Activated CD8-positive, alpha-beta T cell treated with anti-CD3 and anti-CD28 coated beads for 36 hours (primary cell): ENCODE measurements at places on chromosomes 1 and 21.
A peak's percentile ranks its signal among the peaks of the same experiment; 100 is the strongest.

DNA sequence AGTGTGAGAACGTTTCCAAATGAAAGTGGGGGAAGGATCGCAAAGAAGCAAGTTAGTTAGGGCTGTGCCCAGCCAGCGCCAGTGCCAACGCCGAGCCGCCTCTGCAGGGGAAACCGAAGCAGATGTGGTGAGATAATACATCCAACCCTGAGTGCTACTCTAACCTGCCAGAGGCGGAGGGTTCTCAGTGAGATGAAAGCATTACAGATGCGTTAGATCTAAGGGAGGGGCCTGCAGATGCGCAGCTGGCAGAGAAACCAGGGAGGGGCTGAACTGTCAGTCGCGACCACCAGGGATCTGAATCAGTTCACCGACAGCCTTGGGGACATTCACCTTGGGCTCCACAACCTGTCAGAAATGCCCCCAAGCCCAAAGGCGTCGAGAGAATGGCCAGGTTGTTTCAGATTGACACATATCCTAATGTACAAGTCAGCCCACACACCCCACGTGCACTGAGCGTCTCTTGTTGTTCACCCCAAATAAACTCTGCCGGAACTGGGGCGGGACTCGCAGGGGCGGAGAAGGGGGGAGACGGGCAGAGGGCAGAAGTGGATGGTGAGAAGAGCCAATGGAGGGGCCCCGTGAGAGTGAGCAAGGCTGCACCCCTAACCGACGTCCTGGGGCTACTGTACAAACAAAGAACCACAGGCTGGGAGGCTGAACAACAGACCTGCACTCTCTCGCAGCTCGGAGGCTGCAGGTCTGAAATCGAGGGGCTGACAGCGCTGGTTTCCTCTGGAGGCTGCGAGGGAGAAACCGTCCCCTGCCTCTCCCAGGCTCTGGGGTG is 8.7 kb upstream of the UMODL1 start:
- DNase-seq: peak; percentile 95

DNA sequence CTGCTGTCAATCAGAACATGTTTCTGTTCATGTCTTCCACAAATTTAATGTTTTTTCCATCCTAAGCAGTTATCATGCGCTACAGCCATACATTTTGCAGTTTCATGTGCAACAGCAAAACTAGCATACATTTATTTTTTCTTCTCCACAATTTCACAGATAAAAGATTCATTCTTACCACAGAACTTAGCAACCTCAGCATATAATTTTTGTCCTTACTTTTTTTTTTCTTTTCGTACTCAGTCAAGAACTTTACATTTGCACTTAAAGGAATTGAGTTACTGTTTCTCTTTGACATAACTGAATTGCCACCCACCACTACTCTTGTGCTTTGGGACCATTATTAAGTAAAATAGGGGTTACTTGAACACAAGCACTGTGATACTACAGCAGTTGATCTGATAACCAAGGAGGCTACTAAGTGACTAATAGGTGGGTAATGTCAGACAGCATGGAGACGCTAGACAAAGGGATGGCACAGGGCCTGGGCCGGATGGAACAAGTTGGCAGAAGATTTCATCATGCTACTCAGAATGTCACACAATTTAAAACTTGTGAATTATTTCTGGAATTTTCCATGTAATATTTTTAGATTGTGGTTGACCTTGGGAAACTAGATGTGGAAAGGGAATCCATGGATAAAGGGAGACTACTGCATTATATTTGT is 50.2 kb upstream of the LHX8 start:
- DNase-seq: no peak

DNA sequence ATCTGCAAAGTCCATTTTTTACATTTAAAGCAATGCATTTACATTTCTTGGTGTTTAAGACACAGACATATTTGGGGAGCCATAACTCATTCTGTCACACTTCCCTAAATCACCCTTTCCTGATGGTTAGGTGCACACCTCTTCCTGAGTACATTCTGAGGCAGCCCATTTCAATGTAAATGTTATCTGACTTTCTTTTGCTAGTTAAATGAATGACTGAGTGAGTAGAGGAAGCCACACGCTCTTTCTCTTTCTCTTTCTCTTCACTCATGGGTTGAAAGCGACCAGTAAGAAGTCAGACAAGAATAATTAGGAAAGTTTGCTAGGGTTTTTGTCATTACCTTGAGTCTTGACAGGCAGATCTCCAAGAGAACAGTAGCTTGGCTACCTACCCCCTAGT is 143.1 kb downstream of the S1PR1 start:
- DNase-seq: no peak

GRCh38 chr1:41432481-41433280 is 51.8 kb downstream of the EDN2 start:
- peak; percentile 91 for DNase-seq

DNA sequence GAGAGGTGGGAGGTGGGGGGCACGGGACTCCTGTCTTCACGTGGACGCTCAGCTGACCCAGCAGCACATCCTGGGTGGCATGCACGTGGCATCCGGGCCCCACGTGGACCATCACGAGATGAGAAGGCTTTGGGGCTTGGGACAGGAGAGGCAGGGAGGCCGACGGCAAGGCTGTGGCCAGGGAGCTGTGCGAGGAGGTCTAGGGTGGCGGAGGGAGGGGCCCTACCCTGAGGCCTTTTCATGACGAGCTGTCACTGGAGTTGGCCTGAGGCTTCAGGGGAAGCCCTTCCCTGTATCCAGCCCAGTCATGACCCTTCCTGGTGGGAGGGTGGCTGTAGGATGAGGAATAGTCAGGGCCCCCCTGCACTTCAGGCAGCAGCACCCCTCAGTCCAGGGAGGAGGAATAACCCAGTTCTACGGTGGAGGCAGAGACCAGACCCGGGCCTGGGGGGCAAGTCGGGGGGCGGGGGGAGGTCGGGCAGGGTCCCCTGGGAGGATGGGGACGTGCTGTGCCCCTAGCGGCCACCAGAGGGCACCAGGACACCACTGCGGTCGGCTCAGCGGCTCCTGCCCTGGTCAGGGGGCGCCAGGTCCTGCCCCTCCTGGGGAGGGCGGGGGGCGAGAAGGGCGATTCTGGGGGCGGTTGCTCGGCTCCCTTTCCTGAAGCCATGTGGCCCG is 2.0 kb upstream of the PERM1 start:
- peak; percentile 73 for DNase-seq

DNA sequence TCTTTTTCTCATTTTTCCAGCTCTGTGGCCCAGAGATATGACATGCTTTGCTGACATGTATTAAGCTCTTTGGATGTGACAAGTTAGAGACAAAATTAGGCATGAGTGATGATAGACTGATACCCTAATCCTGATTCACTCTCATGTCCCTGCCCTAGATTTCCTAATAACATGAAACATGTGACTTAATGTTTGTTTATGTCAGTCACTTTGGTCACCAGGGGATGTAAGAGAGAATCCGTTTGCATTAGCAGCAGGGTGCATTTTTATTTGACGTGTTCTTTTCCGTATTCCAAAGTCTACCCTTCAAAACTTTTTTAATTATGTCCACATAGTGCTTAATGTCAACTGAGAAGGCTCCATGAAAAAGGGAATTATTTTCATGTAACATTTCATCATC is 192.4 kb downstream of the HMCN1 start:
- no peak for DNase-seq

DNA sequence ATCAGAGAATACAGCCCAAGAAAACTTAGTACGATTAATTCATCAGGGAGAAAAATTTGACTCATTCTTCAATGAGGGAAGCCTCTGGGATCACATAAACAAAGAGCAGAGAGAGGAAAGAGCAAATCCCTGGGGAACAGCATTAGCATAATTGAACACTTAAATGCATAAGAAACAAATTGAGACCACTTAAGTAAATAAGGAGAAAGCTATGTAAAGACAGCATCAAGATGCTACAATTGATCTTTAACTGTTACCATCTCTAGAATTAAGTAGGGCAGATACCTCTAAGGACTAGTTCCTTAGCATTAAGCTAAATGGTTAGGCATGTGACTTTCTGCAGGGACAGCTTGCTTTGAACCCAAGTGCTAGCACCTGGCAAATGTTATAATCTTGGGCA is 265.1 kb upstream of the NEGR1 start:
- no peak for DNase-seq

GRCh38 chr1:97507863-97508262 is 413.0 kb downstream of the DPYD start:
- no peak for DNase-seq

DNA sequence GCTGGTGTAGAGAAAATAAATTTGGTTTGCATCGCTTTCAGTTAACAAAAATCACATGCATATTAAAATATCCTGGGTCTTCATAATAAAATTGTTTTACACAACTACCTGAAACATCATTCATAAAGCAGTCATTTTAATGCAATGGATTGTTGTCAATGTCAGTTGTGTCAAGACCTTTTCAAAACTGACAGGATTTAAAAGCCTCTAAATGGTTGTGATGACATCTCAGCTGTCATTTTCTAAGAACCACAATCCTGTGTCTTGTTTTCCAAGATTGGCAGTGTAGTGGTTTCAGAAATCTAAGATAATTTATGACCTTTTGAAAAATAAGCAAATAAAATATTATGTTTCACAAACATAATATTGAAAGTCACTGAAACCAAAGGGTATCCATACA is 42.0 kb downstream of the RGS21 start:
- DNase-seq: no peak

GRCh38 chr1:172255223-172255560 is 165.3 kb upstream of the C1orf105 start:
- DNase-seq: no peak

- DNase-seq: no peak
Observed at GRCh38 chr1:113981962-113982931, 3.0 kb downstream of the OLFML3 start.

GRCh38 chr21:41712730-41713129 is 54.1 kb downstream of the RIPK4 start:
- no peak for DNase-seq

DNA sequence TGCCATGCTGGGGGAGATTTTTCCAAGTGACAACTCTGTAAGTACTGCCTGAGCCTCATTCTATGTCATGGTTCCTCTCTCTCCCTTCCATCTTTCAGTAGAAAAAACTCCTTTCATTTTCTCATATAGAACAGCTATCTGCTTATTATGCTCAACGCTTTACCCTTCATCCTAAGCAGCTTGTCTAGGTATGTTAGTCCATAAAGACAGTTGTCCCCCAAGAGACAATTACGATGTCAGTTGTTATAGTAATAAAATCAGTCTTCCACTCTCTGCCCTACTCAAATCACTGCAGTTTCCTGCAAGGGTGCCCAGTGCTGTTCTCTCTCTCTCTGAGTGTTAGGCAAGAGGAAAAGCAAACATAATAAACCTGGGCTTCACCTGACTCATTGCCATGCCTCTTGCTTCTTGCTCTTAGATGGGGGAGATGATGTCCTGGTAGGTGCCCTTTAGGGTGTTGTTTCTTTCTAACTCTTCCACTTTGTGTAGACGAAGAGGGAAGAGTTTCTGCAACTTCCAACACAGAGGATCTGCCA is 59.4 kb downstream of the PAPPA2 start:
- no peak for DNase-seq

DNA sequence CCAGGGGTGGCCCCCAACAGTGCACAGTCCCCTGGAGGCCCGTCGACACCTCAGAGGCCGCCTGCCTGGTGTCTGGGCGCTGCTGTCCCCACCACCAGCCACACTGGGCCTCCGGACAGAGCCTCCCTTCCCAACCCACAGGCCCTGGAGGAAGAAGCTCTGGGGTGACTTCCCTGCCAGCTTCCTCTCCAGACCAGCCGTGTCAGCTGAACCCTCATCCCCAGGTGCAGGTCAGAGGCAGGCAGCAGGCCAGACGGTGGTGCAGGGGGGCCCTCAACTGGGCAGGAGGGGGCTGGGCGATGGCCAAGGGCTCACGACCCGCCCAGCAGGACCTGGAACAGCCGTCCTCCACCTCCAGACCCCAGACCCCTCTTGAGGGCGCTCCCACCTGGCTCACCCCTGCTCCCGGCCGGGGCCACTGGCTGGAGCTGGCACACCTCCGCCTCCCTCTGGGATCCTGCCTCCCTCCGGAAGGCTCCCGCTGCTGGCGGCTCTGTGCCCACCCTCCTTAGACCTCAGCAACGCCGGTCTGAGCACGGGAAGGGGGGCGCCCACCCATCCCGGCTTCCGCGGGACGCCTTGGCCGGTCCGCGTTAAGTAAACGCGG is 520 bp downstream of the TNFRSF18 start:
- peak; percentile 21 for DNase-seq

GRCh38 chr1:157269656-157270375 is 131.6 kb upstream of the ETV3 start:
- no peak for DNase-seq

DNA sequence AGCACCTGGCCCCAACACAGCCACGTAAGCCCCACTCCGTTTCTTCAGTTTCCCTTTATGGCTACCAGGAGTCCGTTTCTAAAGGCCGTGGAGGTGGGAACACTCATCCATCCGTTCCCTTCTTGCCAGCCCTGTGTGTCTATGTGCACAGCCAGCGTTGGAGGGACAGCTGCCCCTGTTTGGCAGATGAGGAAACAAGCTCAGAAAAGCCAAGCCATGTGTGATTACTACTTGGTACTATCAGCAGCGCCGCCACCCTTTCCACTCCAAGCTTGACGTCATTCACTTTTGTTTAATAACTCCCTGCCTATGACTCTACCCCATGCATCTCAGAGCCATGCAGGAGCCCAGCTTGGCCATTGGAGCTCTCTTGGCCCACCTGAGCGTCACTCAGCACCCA is 3.5 kb downstream of the LRP8 start:
- DNase-seq: no peak
